ENCODE measurements at places on chromosomes 12 and 14.

DNA sequence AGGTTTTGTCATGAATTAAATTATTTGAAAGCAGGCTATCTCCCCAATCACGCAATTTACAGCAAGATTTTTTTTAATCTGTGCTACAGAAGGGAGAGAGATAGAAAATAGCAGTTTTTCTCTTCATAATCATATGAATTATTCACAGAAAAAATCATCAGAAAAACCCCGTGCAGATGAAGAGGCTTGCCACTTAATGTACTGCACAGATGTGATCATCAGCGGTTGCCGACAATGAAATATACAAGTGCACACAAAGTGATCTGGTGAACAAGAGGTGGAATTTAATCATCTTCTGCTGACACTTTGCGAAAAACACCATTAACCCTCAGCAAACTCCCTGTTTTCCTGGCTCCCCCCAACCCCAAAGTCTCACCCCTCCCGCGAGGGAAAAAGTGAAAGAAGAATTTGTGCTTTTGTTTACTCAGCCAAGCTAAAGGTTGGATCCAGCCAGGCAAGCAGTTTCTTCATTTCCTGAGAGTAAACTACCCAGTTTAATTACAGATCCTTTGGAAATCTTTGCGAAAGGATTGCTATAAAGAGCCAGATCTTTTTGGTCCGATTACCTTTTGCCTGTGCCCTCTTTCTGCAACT, 3.1 kb upstream of the LMO3 start:
- DNase-seq = no peak

GRCh38 chr14:99554184-99554583, 49.8 kb downstream of the CCDC85C start:
- DNase-seq = no peak

DNA sequence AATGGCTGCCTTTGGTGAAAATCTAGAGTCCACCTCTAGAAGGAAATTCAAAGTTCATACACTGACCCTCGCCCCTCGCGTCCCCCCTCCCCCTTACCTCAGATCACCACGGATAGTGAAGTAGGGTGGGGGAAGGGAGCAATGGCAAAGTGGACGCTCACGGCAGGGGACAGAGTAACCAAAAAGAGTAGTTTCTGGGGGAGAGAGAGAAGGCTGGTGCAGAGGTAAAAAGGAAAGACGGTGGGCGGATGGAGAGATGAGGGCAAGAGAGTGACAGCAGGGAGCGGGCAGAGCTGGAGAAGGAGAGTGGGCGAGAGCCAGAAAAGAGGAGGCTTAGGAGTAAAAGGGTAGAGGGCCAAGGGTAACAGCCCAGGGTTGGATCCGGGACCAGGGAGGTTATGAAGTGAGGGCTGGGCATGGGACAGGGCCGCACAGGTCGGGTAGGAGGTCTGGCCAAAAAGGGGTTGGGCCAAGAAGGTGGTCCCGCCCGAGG, 423 bp downstream of the ALDH6A1 start:
- no peak for DNase-seq

DNA sequence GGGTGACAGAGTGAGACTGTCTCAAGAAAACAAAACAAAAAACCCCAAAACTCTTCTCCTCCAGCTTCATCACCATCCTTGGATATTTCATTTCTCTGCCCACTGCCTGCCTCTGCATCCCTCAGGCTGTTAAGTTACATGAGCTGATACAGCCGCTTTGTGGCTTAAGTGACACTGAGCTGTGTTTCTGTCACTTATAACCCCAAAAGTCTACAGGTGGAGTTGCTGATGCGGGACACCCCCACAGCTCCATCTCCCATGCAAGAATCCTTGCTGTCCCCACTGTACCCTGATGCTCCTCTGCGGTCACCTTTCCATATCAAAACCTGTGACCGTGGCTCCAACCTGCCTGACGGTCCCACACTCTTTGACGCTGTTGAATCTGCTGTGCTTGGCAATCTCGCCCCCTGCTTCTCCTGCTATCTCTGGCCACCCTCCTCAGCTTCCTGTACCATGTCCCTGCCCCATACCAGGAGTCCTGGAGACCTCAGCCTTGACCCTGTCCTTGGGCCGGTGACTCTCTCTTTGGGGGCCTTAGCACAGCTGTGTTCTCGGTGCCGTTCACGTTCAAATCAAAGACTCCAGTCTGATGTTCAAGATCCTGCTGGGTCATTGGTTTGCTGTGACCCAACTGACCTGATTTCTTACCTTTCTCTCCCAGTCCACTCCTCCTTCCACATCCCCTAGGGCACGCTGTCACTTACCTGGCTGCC, 20.3 kb downstream of the HVCN1 start:
- DNase-seq = no peak

GRCh38 chr12:2335513-2335912, 282.7 kb downstream of the CACNA1C start:
- no peak for DNase-seq

DNA sequence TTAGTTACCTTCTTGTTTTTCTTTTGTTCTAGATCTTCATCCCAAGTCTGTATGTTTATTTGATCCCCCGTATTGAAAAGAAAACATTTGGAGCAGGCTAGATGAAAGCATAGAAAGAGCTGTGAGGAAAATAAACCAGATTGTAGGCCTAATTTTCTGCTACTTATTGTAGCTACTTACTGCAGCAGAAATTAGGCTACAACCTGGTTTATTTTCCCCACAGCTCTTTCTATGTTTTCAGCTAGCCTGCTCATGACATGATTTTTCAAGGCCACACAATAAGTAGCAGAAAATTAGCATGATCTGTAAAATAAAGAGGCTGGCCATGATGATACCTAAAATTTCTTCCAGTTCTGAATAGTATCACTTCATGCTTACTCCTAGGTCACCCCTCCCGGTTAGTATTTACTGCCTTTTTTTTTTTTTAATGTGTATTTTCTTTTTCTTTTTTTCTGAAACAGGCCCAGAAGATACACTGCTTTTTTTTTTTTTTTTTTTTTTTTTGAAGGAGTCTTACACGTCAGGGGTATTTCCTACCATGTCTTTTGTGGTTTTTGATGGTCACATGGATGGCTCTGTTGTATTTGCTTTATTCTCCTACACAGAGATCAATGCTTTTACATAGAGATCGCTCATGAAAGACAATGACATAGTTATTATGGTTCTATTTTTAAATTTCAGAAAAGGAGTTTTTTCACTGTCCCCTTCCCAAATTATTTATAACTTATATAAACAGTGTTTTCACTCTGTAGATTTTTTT, 32.3 kb downstream of the BHLHE41 start:
- no peak for DNase-seq

DNA sequence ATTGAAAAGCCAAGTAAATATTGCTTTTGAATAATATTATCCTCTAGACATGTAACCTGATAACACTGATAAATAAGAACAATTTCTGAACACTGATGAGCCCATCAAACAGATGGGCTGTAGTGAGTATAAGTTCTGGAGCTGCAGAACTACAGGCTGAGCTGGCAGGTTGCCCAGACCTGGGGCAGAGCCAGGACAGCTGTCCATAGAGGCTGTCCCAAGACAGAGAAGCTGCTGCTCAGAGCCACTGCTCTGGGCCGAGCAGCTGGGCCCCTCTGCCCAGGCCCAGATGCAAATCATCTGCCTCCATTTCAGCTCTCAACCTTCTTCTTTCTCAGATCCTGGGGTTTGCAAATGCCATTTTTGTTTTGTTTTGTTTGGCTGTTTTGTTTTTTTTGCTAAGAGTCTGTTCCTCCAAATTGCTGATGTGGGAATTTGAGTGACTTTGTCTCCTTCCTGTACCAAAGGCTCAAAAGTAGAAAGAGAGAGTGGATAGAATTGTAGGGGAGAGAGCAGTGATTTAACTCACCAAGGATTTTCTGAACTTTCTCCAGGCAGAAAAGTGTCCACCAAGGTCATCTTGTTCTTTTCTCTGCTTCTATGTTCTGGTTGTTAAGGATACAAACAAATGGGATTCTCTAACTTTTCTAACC, 4.0 kb upstream of the TESPA1 start:
- no peak for DNase-seq

DNA sequence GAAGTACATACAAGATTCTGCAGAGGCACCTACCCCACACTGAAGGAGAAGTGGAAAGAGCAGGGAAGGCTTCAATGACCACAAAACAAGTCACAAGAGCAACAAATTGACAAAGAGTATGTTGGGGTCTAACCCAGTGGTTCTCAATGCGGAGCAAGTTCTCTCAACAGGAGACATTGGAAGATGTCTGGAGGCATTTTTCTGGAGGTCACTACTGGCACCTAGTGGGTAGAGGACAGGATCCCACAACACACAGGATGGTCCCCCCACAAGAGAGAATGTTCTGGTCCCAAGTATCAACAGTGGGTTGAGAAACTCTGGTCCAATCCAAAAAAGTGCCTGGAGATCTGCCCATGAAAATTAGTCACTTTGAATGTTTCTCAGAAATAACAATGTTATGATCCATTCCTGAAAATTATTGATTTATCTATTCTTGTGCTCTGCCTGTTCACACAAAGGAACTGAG, 3.4 kb downstream of the SSH1 start:
- no peak for DNase-seq

DNA sequence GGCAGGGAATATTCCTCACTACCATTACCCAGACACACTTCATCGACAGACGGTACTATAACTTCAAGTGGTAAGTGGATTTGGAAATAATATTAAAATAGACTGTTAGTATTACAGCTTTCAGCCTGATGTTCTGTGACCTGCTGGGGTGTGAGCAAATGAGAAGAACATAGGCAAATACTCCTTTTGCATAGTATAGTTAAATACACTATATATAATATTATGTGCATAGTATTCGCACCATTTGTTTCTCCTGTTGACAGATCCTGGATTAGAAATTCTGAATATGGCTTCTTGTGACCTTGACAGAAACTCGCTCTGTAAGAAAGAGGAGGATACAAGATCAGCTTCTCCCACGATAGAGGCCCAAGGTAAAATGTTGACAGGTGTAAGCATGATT, 115.6 kb downstream of the DNAI7 start:
- no peak for DNase-seq

DNA sequence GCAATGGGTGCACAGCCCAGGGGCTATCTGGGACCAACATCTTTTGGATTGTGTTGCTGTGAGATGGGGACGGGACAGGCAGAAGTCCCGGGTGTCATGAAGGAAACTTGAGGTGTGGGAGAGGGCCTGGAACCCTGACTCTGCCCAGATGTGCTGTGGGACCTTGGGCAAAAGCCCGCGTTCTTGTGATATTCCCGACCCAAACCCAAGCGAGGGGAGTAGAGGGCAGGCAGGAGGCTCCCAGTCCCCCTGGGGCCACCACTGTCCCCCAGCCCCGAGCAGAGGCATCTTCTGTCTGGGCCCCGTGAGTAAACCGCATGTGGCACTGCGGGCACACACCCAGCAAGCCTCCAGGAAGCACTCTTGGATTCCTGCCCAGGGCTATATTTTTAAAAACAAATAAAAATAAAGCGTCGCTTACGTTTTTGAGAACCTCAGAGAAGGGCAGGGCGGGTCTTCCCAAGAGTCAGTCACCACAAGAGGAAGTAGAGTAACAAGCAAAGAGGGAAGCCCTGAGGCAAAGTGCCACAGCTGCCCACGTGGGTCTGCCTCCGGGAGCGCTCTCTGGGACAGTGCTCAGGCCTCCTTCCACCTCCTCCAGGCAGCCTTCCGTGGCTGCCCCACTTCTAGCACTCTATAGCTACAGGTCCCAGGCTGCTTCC, 39.5 kb downstream of the BEGAIN start:
- peak; percentile 57 for DNase-seq

DNA sequence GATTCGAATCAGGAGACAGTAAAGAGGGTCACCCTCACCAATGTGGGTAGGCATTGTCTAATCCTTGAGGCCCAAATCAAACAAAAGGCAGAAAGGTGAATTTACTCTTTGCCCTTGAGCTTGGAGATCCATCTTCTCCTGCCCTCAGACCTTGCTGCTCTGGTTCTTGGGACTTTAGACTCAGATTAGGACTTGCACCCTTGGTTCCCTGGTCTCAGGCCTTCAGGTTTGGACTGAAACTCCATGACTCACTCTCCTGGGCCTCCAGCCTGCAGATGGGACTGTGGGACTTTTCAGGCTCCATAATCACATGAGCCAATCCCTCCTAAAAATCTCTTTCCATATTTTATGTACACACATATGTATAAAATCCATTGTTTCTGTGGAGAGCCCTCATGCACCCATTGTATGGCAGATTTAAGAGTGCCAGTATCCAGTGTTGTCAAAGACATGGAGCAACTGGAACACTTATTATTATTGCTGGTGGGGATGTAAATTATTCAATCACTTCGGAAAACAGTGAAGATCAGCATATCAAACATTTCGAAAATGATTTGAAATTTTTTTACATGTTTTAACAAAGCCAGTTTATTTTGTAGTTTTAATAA, 48.7 kb downstream of the EID3 start:
- no peak for DNase-seq

GRCh38 chr12:67813456-67813904, 164.9 kb downstream of the DYRK2 start:
- no peak for DNase-seq

- DNase-seq = no peak
These were observed 24.7 kb downstream of the TMEM63C start for GRCh38 chr14:77206261-77206824.

DNA sequence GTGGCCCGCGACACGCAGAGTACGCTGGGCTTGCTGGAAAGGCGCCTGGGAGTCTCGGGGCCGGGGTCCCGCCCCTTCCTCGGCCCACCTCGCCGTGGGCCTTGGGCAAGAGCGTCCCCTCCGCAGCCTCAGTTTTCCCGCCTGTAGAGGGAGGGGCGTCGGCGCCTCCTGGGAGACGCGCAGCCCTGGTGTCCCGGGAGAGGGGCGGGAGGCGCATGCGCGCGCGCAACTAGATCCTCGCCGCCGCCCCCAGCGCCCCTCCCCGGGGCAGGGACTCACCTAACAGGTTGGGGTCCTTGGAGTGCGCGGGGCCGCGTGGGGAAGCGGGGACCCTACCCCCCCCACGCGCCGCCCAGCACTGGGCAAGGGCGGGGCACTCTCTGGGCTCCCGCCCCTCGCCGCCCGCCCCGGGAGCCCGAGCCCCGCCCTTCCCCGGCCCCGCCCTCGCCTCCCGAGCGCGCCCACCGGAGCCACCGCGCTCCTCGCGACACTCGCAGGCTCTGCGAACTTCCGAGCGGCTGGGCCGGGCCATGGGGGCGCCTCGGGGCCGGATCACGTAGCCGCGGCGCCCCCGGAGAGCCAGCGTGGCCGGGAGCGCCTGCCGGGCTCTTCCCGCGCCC, at the start of gene KIF26A:
Gene KIF26A (plus strand): TSS at position 490 of the 620 bp plus-strand sequence. CDS start 136 bp downstream, outside the sequence.
- peak; percentile 52 for DNase-seq

GRCh38 chr12:70644861-70645260, 7.6 kb upstream of the PTPRB start:
- no peak for DNase-seq

- no peak for DNase-seq
These were observed 76.0 kb downstream of the PRIMA1 start for GRCh38 chr14:93712079-93712837.

- no peak for DNase-seq
These were observed 28.2 kb upstream of the MMP17 start for GRCh38 chr12:131799828-131800593.

- DNase-seq = no peak
These were observed 64.5 kb downstream of the MARK3 start for GRCh38 chr14:103449634-103450161.
